ENCODE measurements at places on chromosomes 13 and 19.

GRCh38 chr13:51638216-51638871 is 54.1 kb downstream of the WDFY2 start:
- DNase-seq, result peak; percentile 64

DNA sequence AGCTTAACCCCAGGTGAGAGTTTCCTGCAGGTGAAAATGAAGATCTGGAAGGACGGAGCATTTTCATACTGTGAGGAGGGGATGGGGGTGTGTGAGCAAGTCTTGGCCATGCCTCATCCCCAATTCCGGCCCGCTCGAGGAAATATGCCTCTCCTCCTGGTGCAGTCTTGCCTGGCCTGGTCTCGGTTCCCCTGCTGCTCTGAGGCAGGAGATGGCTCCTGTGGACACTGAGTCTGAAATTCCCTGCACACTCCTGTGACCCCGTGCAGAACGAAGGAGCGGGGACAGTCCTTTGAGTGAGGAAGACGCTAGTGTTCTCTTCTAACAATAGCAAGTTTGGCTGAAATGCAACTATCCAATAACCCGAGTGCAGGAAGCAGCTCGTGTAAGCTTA is 329 bp upstream of the ZNF439 start:
- no peak for DNase-seq

DNA sequence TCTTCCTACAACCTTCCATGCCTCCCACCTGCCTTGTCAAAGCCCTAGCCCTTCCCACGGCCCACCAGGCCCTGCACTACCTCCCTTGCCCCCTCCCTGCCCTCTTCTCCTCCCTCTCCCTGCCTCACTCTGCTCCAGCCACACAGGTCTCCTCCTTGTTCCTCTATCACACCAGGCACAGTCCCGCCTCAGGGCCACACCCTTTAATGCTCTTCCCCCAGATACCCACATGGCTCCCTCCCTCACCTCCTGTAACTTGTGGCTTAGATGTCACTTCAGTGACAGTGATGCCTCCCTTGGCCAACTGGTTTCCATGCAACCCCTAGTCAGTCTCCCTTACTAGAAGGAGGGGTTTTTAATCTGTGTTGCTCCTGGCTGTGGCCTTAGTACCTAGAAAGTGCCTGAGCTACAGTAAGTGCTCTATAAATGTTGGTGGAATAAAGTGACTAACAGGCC is 1.3 kb downstream of the SIRT6 start:
- no peak for DNase-seq

DNA sequence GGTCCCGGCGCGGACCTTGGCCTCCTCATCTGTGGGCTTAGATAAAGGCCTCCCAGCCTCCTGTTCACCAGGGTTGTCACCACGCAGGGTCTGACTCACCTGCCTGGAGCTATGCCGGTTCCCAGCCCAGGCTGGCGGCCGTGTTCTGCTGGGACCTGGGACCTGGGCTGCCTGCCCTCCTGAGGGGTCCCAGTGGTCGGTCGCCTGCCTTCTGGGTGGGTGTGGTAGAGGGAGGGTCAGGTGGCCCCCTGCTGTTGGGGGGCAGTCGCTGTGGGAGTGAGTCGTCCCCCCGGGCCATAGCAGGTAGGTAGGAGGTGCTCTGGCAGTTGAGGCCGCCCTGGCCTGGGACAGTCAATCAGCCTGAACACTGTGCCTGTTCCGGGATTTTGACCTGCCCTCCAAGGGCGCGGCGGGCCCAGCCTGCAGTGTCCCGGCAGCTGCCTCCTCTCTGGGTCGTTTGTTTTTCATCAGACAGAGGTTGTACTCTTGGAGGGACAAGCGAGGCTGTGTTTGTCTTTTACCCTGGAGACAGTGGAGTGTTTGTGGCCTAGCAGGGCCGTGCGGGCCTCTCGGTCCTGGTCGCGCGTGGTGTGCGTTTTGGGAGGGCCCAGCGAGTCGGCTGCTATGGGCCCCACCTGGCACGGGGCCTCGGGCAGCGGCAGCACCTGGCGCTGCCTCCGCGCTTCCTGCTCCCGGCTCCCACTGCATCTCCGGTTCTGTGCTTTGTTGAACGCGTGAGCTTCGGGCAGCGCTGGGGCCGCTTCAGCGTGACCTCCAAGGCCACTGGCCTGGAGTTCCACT is 2.6 kb downstream of the ADAT3 start:
- DNase-seq, result no peak

DNA sequence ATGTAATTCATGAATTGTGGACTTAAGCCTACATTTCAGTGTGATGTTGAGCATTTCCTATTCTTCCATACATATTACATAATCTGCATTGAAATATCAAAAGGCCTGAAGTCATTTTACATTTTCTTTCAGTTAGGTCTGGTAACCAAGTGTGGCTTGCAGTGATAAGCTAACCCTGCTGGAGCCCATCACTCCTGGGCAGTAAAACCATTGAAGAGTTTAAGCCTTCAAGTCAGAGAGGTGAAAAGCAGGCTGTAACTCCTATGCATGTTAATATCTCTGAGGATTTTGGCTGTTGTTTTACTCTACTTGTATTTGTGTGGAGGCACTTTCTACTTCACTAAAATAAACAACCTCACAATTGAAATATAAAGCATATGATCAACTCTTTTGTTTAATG is 248.8 kb downstream of the SLITRK5 start:
- no peak for DNase-seq

DNA sequence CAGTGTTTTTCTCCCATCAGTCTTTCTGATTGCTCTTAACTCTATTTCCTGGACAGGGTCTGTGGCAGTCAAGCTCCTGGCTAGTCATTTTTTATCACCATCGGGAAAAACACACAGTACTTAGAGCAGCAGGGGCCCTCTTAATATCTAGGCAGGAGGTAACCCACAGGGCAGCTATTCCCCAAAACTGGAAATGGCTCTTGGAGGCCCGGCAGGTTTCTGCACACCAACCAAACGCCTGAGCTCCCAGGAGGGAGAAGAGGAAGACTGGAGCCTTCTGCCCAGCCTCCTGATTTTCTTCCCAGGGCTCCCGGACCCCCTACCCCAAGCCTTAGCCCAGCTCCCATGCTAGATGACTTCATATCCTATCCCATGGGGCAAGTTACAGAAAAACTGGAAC is 49.3 kb upstream of the VSTM2B start:
- DNase-seq, result no peak

GRCh38 chr13:22027566-22027965 is 356.7 kb downstream of the FGF9 start:
- no peak for DNase-seq

DNA sequence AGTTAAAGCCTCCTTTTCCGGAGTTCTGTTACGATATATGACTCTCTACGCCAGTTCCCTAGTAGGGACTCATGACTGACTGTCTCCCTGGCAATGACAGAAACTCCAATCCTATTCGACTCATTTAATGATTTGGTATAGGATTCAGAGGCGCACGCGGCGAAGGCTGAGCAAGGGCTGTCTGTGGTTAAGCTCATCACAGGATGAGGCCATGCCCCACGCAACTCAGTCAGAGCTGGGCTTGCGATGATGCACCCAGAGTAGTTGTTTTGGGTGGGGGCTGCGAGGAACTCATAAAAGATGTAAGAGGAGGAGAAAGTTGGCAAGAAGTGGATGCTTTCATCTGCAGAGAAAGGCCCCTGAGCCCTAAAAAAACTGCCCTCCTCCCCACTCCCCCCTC is 468 bp upstream of the SERTM1 start:
- DNase-seq, result no peak

DNA sequence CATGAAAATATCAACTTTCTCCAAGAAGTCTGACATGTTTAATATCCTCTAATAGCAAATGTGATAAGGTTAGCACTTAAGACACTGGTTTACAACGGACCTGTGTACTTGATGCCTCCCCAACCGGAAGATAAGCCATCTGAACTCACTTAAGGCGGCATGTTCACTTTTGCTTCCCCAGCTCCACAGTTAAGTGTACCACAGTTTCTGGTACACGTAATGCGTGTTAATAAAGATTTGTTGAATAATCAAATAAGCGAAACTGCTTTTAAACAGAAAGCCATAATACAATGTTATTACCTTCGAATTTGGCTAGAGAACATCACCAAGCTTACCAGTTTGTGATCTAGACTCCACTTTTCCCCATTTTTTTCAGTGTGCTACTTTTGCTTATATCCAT is 1.4 kb upstream of the PAN3 start:
- DNase-seq, result no peak

DNA sequence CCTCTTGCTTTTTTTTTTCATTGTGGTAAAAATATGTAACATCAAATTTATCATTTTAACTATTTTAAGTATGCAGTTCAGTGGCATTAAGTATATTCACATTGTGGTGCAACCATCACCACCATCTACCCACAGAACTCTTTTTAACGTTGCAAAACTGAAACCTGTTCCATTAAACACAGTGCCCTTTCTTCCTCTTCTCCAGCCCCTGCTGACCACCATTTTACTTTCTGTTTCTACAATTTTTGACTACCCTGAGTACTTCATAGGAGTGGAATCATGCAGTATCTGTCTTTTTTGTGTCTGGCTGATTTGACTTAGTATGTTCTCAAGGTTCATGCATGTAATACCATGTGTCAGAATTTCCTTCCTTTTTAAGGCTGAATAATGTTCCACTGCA is 153.1 kb downstream of the FGF9 start:
- no peak for DNase-seq

GRCh38 chr19:49017666-49018351 is 918 bp upstream of the LHB start:
- DNase-seq, result no peak

DNA sequence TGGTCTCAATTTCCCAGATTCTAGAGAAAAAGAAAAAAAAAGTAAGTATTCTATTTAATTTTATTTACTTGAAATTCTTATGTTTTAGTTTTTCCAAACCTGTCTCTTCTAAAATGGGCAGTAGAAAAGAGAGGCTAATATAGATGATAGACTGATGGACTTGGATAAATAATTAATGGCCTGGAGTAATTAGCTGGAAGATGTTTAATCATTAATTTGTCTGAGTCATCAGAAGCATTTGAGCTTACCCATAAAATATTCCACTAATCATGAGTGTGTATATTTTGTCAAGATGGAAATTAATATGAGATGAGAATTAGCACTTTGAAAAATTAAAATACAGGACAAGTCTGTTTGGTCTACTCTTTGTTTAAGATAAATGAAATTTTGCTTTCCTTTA is 212.1 kb upstream of the MIR17HG start:
- DNase-seq, result no peak

DNA sequence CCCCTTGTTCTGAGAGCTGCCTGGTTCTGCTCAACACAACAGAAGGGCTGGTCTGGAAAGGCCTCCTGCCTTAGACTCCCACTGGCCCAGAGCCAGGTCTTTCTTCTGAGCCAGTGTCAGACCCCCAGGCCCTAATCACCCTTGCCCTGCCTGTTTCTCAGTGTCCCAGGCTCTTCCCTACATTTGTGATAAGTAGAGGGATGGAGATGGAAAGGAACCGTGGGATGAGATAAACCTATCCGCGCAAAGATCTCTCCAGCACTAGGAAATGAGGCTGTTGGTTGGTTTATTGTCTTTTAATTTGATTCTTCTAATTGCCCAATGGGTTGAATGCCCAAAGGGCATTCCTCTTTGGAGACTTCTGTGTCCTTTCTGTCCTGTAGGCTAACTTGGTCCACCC is 470.0 kb downstream of the TSHZ3 start:
- DNase-seq, result no peak

DNA sequence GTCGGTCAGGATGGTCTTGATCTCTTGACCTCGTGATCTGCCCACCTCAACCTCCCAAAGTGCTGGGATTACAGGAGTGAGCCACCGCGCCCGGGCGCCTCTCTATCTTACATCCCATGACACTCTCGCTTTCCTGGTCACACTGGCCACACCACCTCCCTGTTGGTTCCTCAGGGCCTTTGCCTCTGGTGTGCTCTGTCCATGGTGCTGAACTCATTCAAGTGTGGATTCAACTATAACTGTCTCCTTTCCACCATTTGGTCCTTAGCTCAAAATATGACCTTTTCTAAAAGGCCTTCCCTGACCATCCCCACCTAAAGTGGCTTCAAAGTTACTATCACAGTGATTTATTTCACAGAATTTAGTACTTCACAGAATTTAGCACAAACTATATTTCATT is 3.7 kb upstream of the SMIM17 start:
- DNase-seq, result no peak
